Transverse colon (tissue), 4 donors: ENCODE measurements at places on chromosomes 16 and 17. TPM values are rescaled to one million over a fixed set of nuclear protein-coding genes. Genes with fewer than 3 reads are reported as not detected.

The CMIP gene
- total RNA-seq, result 44.4 TPM

The BAIAP3 gene
- 7.3 TPM for total RNA-seq

The MARCHF10 gene
- total RNA-seq, result not detected

The NLRC5 gene
- 84.0 TPM for total RNA-seq

The TP53TG3F gene
- total RNA-seq, result not detected

The PRSS33 gene
- total RNA-seq, result not detected

The RBFOX1 gene
- total RNA-seq, result 2.3 TPM

The RNF222 gene
- total RNA-seq, result not detected

The CYGB gene
- 14.3 TPM for total RNA-seq

The CDH5 gene
- 6.0 TPM for total RNA-seq

DNA sequence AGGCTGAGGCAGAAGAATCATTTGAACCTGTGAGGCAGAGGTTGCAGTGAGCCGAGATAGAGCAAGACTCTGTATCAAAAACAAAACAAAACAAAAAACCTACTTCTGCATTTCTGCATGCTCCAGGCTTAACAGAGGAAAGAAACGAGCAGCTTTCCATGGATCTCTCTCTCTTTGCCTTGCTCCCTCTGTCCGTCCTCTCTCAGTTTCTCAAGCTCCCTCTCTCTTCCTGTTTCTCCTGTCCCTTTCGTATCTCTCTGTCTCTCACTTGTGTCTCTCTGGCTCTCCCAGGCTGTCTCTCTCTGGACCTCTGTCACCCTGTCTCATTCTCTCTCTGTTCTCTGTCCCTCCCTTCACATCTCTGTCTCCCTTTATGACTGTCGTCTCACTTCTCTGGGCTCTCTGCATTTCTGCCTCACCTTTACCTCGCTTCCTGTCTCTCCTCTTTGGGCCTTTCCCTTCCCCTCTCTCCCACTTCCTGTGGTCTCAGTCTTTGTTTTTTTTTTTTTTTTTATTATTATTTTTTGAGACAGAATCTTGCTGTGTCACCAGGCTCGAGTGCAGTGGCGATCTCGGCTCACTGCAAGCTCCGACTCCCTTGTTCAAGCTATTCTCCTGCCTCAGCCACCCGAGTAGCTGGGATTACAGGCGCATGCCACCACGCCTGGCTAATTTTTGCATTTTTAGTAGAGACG is 4.1 kb upstream of the PITPNA start:
- no peak for DNase-seq
- H3K4me1 ChIP-seq, result peaks cover 7% of the 10 kb centered on the region
- H3K27me3 ChIP-seq, result no peaks in the 10 kb centered on the region
- no peaks in the 10 kb centered on the region for H3K36me3 ChIP-seq

DNA sequence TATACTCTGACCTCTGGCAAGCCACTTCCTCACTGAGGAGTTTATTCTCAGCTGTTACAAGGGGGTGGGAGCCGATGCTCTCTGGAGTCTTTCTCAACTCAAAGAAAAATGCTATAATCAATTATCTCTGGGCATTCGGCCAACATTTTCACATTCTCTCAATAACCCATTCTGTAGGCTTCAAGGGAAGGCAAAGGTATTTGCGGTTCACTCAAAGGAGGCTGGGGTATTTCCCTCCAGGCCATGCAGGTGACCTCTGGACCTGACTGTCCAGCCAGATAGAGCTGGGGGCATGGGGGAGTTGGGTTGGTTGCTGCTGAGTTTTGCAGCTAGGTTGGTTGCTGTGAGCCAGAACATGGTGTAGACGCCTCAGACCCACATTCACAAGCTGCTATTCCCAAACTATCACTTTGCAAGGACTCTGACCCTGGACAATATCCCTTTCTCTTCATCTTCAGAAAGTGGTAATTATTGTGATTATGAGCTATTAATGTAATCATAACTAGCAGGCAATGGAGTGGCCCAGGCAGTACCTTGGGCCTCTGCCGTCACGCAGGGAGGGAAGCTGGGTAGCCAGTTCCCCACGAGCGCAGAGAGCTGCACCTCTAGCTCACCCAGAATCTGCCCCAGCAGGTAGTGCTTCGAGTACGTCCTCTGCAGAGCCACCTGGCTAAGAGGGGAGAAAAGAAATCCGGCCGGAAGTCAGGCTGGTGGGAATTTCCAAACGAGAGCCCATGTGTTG is 42.1 kb downstream of the AIPL1 start:
- peaks cover 19% of the 10 kb centered on the region for H3K27me3 ChIP-seq
- H3K36me3 ChIP-seq, result no peaks in the 10 kb centered on the region
- H3K4me1 ChIP-seq, result no peaks in the 10 kb centered on the region
- H3K27ac ChIP-seq, result no peak overlapping the region
- DNase-seq, result no peak

DNA sequence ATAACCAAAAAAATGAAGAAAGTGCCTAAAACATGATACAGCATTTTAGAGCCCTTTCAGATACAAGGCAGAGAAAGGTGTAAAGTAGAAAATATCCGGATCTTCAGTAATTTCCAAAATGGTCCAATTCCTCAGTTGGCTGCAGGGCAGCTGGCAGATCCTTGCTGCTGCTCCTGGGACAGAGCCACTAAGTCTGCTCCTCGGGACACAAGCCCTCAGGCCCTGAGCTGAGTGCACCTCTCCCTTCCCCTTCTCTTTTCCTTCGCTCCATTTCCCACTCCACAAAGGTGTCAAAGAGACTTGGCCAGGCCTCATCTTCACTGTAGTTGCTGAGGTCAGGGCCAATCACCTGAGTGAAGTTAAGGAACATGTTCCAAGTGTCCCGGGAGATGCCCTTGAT is 40.5 kb downstream of the DCUN1D3 start:
- no peaks in the 10 kb centered on the region for H3K4me1 ChIP-seq
- H3K4me3 ChIP-seq, result no peak overlapping the region
- DNase-seq, result no peak
- H3K36me3 ChIP-seq, result no peaks in the 10 kb centered on the region
- H3K27ac ChIP-seq, result no peak overlapping the region

DNA sequence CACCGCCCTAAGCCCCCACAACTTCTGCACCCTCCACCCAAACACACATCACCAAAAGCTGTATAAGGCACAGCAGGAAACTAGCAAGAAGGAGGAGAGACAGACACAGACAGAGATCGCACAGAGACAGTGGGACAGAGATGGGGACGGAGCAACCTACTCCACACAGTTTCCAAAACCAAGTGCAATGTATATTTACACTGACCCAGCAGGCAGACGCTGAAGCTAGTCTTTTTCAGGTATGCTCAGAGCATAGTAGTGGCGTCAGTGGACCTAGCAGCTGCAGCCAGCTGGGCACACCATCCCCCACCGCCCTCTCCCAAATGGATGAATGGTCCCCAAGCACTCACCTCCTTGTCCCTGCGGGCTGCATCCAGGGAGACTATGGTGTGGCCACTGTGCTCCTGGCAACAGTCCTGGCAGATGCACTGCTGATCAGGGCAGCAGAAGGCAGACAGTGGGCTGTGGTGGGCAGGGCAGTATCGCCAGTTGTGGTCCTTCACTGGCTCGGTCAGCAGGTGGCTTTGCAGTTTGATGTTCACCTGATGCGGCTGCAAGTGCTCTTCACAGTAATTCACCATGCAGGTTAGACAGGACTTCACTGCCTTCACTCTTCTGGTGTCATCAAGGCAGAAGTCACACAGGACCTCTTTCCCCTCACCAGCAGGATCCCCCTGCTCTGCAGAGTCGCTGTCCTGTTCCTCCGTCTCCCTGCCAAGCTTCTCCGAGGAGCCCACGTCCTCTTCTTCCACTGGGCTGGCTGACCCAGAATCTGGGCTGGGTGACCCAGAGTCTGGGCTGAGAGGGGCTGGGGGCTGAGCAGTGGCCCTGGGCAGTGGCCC is 31.5 kb upstream of the FBXW10B start:
- H3K36me3 ChIP-seq, result no peaks in the 10 kb centered on the region
- no peaks in the 10 kb centered on the region for H3K27me3 ChIP-seq
- H3K4me3 ChIP-seq, result peak overlapping the region; percentile 40
- DNase-seq, result peak; percentile 17

DNA sequence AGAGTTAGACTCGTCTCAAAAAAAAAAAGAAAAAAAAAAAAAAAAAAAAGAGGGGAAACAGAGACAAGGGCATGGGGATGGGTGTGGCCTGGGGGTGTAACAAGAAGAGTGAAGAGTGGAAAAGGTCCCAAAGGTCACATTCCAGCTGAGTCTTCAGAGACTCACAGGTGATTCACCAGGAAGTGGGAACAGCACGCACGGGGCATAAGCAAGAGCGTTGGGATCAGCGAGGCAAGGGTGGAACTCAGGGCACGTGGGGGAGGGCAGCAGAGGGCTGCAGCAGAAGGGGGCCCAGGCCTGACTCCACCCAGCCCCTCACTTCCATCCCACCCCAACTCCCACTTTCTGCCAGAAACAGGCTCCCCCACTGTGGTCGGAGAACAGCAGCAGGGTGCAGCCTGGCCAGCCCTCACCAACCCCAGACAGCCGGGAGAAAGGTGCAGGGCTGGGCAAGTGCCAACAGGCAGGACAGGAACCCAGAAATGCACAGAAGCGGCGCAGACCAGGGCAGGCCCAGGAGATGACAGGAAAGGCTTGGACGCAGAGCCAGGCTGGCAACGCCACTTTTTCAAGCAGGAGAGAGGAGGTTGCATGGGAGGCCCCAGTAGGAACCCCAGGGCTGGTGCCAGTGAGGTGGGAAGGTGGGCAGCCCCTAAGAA is 3.3 kb downstream of the MEAK7 start:
- H3K27ac ChIP-seq, result no peak overlapping the region
- no peak overlapping the region for H3K4me3 ChIP-seq
- peaks cover 14% of the 10 kb centered on the region for H3K36me3 ChIP-seq
- no peaks in the 10 kb centered on the region for H3K27me3 ChIP-seq
- DNase-seq, result peak; percentile 27

DNA sequence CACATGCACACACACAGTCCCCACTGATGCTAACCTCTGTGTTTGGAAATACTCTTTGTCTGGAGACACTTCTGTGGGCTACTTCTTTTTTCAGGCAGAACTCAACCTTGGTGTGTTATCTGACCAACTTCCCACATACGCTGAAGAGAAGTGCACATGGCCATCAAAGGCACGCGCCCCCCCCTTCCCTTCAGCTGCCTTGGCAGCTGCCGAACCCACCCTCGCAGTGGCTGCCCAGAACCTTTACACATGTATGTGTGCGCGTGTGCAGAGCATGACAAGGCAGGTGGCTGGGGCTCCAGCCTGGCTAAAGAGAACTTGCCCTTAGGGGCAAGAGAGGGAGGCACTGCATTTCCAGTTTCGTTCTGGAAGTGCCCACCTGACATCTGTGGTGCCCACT is 3.9 kb downstream of the RAPGEFL1 start:
- H3K36me3 ChIP-seq, result no peaks in the 10 kb centered on the region
- H3K27ac ChIP-seq, result peak overlapping the region; percentile 89
- no peak for DNase-seq
- no peaks in the 10 kb centered on the region for H3K27me3 ChIP-seq
- H3K4me1 ChIP-seq, result peaks cover 9% of the 10 kb centered on the region

GRCh38 chr17:68581863-68582645 is 19.1 kb downstream of the FAM20A start:
- H3K36me3 ChIP-seq, result no peaks in the 10 kb centered on the region
- H3K27me3 ChIP-seq, result no peaks in the 10 kb centered on the region
- no peak overlapping the region for H3K27ac ChIP-seq
- no peaks in the 10 kb centered on the region for H3K4me1 ChIP-seq

DNA sequence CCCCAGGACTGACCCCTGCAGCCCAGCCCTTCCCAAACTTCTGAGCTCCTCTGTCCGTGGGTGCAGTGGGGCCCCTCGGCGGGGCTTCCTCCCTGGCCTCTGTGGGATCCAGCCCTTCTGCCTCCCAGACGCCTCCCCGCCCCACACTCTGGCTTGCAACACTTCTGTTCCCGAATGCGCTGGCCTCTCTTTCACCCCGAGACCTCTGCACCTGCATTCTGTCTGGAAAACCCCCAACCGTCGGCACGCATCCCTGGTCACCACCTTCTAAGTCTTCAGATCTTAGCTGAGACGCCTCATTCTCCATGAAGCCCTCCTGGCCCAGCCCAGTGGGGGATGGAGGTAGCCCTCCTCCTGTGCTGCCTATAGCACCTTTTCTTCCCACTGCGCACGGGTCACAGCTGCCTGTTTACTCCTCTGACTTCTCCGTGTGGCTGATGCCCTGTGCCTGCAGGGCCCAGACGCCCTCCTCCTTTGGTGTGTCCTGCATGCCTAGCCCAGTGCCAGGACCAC is 26.4 kb downstream of the TMEM235 start:
- peak overlapping the region; percentile 59 for H3K27ac ChIP-seq
- peaks cover 4% of the 10 kb centered on the region for H3K27me3 ChIP-seq
- no peaks in the 10 kb centered on the region for H3K36me3 ChIP-seq
- DNase-seq, result no peak
- peaks cover 14% of the 10 kb centered on the region for H3K4me1 ChIP-seq

- H3K36me3 ChIP-seq, result no peaks in the 10 kb centered on the region
- DNase-seq, result peak; percentile 45
- H3K27me3 ChIP-seq, result no peaks in the 10 kb centered on the region
Measured at GRCh38 chr17:82497483-82498405, 21.8 kb upstream of the FOXK2 start.

DNA sequence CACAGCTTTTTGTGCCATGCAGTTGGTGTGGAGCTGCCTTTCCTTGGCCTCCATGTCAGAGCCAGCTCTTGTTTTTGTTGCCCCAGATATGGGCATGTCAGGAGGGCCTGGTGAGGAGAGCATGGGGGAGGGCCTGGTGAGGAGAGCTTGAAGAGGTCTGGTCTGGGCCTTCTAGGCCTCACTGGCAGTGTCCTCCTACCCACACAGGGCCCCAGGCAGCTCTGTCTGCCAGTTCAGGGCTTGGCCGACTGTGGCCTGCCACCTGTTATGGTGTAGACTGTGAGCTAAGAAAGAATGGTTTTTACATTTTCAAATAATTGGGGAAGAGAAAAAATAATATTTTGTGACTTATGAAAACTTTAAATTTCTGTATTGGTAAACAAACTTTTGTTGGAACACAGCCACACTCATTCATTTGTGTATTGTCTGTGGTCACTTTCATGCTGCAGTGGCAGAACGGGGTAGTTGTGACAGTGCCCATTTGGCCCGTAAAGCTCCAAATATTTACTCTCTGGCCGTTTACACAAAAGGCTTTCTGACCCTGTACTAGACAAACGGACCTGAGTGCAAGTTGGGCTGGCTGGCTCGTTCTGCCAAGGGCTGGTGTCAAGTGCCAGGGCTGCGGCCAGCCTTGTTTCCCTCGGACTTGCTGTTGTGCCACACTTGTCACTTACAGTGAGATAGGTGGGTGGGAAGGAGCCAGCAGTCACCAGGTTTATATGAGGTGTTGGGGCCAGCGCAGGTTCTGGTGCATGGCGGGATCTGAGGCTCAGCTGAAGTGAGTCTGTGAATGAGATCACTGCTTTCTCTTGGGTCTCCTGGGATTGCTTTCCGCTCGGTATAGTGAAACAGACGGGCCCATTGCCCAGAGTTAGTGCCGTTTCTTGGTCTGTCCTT is 18.2 kb downstream of the PGS1 start:
- no peaks in the 10 kb centered on the region for H3K36me3 ChIP-seq
- H3K27me3 ChIP-seq, result no peaks in the 10 kb centered on the region
- no peak overlapping the region for H3K27ac ChIP-seq
- no peaks in the 10 kb centered on the region for H3K4me1 ChIP-seq
- no peak for DNase-seq

- H3K36me3 ChIP-seq, result no peaks in the 10 kb centered on the region
- no peaks in the 10 kb centered on the region for H3K27me3 ChIP-seq
- no peak overlapping the region for H3K27ac ChIP-seq
- H3K4me3 ChIP-seq, result no peak overlapping the region
- no peak for DNase-seq
Measured at GRCh38 chr16:16989368-16989767, 481.4 kb downstream of the XYLT1 start.
